ENCODE measurements at places on chromosomes 1 and 21. TPM values are rescaled to one million over a fixed set of nuclear protein-coding genes. Genes with fewer than 3 reads are reported as not detected.
A peak's percentile ranks its signal among the peaks of the same experiment; 100 is the strongest.

DNA sequence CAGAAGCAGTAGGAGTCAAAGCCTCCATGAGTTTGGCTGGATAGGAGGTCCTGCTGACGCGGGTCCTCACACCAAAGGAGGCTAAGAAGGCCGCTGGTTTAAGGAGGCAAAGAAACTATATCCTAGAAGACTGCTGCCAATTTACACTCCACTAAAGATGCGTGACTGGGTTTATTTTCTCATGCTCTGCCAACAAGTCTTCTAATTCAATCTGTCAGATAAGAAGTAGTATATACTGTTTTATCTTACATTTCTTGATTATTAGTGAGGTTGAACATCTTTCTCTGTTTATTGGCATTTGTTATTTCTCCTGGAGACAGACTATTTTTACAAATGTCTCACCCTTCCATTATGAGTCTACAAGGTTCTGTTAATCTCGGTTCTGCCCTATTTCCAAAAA is 34.1 kb downstream of the ACBD6 start:
- no peak overlapping the region for H3K4me3 ChIP-seq
- H3K27ac ChIP-seq: no peak overlapping the region
- H3K27me3 ChIP-seq: no peaks in the 10 kb centered on the region
- no peaks in the 10 kb centered on the region for H3K4me1 ChIP-seq
- peaks cover 44% of the 10 kb centered on the region for H3K36me3 ChIP-seq
- DNase-seq: no peak

Gene ICOSLG
- total RNA-seq: 3.8 TPM

Gene FAM163A
- 10.1 TPM for total RNA-seq

DNA sequence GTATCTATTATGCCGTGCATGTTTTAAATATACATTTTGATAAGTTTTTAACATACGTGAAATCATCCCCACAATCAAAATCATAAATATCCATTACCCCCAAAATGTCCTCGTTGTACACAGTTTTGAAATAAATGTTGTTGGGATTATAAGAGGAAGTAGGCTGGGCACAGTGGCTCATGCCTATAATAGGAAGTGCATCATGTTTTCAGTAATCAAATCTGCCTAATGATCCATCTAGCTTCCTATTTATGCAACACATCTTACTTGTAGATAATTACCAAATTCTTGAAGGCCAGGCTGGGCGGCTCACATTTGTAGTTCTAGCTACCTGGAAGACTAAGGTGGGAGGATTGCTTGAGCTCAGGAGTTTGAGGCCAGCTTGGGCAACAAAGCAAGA is 15.0 kb upstream of the IFNGR2 start:
- H3K27me3 ChIP-seq: no peaks in the 10 kb centered on the region
- no peak for DNase-seq
- H3K27ac ChIP-seq: no peak overlapping the region
- no peaks in the 10 kb centered on the region for H3K36me3 ChIP-seq
- H3K4me3 ChIP-seq: no peak overlapping the region
- peaks cover 4% of the 10 kb centered on the region for H3K4me1 ChIP-seq

- no peak overlapping the region for H3K4me3 ChIP-seq
- peaks cover 21% of the 10 kb centered on the region for H3K27me3 ChIP-seq
- H3K36me3 ChIP-seq: no peaks in the 10 kb centered on the region
- no peak for DNase-seq
- H3K4me1 ChIP-seq: peaks cover 4% of the 10 kb centered on the region
These were observed 442.3 kb downstream of the GPATCH2 start for GRCh38 chr1:217188280-217189237.

- no peaks in the 10 kb centered on the region for H3K27me3 ChIP-seq
- DNase-seq: no peak
- peak overlapping the region; percentile 30 for H3K4me3 ChIP-seq
- peak overlapping the region; percentile 94 for H3K27ac ChIP-seq
These were observed 28.2 kb upstream of the FMO1 start for GRCh38 chr1:171220081-171220420.

- H3K36me3 ChIP-seq: no peaks in the 10 kb centered on the region
- H3K4me3 ChIP-seq: no peak overlapping the region
- peaks cover 33% of the 10 kb centered on the region for H3K4me1 ChIP-seq
- no peak overlapping the region for H3K27ac ChIP-seq
- peaks cover 2% of the 10 kb centered on the region for H3K27me3 ChIP-seq
These were observed 121.5 kb downstream of the CAMTA1 start for GRCh38 chr1:6906783-6907182.

GRCh38 chr1:155880950-155881349 is 21.6 kb downstream of the SYT11 start:
- DNase-seq: no peak
- H3K36me3 ChIP-seq: no peaks in the 10 kb centered on the region
- no peak overlapping the region for H3K27ac ChIP-seq
- peaks cover 34% of the 10 kb centered on the region for H3K27me3 ChIP-seq
- no peak overlapping the region for H3K4me3 ChIP-seq

DNA sequence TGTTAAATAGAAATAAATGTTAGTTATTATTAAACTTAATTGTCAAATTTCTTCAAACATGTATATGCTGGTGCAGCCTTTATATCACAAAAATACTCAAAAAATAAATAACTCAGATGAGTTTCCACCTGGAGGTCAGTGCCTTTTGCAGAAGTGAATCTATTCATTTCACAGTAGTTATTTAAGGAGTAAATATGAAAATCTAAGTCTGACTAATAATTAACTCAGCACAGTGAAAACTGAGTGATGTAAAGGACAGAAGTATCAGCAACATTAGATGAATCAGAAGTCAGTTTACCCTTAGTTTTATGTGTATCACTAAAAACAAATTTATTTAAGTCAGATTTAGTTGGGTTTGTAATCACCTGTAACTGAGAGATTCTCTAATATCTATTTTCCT is 2135.4 kb downstream of the MRPL39 start:
- no peaks in the 10 kb centered on the region for H3K27me3 ChIP-seq
- no peak overlapping the region for H3K4me3 ChIP-seq
- H3K4me1 ChIP-seq: peaks cover 7% of the 10 kb centered on the region
- no peaks in the 10 kb centered on the region for H3K36me3 ChIP-seq
- H3K27ac ChIP-seq: no peak overlapping the region

Gene OLFM3
- 7.5 TPM for total RNA-seq

GRCh38 chr1:234478152-234478480 is 863 bp downstream of the TARBP1 start:
- DNase-seq: peak; percentile 69
- H3K36me3 ChIP-seq: peaks cover 4% of the 10 kb centered on the region
- peaks cover 20% of the 10 kb centered on the region for H3K27me3 ChIP-seq
- no peak overlapping the region for H3K27ac ChIP-seq

- H3K36me3 ChIP-seq: no peaks in the 10 kb centered on the region
- H3K27me3 ChIP-seq: peaks cover 22% of the 10 kb centered on the region
- no peak for DNase-seq
- no peak overlapping the region for H3K4me3 ChIP-seq
- H3K27ac ChIP-seq: no peak overlapping the region
These were observed 27.7 kb upstream of the SYT6 start for GRCh38 chr1:114181356-114181755.

Gene MTARC1
- total RNA-seq: 10.8 TPM

Gene GCSAML
- not detected for total RNA-seq

GRCh38 chr1:29213055-29213454 is 17.7 kb downstream of the MECR start:
- peaks cover 12% of the 10 kb centered on the region for H3K4me1 ChIP-seq
- no peak overlapping the region for H3K4me3 ChIP-seq
- DNase-seq: no peak
- H3K27ac ChIP-seq: no peak overlapping the region

Gene UBE2G2
- total RNA-seq: 102 TPM

Gene LRRC38
- total RNA-seq: not detected

DNA sequence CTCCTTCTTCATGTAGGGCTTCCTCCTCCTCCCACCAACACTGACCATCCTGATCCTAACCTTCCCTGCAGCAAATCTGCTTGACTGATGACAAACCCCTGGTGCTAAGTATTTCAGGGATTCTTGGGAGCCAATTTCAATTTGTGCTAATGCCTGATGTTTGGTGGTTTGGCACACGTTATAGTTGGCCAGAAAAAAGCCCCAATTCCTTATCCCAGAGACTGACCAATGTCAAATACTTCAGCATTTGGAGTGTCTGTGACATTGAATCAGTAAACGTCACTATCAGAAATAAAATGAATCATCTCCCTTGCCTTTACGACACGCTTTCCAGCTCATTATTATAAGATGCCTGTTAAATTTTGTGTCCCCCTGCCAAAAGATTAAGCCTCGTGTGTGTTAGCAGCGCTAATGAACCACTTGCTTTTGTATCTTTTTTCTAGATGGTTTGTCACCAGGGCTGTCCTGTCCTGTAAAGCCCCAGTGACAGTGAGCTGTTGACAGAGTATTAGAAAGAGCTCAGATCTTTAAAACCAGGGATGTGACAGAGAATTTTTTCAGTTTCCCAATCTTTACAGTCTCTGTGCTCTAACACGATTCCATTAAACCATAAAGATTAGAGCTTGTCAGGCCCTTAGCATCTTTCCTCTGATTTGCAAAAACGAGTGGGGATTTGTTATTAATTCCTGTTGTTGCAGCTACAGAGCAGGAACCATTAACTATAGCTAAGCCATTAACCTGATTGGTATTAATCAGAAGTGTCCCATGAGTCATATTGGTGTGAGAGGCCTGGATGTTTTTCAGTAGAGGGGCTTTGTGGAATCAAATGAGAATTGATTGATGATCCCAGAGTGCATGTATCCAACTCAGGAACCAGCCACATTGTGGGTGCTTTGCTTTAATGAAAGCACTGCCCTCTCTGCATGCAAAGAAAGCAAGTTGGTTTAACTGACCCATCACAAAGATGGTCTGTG is 665.1 kb upstream of the PLXNA2 start:
- H3K4me1 ChIP-seq: no peaks in the 10 kb centered on the region
- H3K36me3 ChIP-seq: no peaks in the 10 kb centered on the region
- no peak overlapping the region for H3K4me3 ChIP-seq

- peaks cover 27% of the 10 kb centered on the region for H3K4me1 ChIP-seq
- peaks cover 20% of the 10 kb centered on the region for H3K36me3 ChIP-seq
- no peak overlapping the region for H3K4me3 ChIP-seq
- H3K27me3 ChIP-seq: no peaks in the 10 kb centered on the region
- peak overlapping the region; percentile 35 for H3K27ac ChIP-seq
These were observed 121.7 kb upstream of the PRDX6 start for GRCh38 chr1:173355281-173356031.

- peak overlapping the region; percentile 93 for H3K27ac ChIP-seq
- H3K4me3 ChIP-seq: peak overlapping the region; percentile 85
- peaks cover 57% of the 10 kb centered on the region for H3K27me3 ChIP-seq
- DNase-seq: peak; percentile 42
- H3K4me1 ChIP-seq: peaks cover 41% of the 10 kb centered on the region
These were observed 2.8 kb upstream of the ATF3 start for GRCh38 chr1:212605441-212606394.

DNA sequence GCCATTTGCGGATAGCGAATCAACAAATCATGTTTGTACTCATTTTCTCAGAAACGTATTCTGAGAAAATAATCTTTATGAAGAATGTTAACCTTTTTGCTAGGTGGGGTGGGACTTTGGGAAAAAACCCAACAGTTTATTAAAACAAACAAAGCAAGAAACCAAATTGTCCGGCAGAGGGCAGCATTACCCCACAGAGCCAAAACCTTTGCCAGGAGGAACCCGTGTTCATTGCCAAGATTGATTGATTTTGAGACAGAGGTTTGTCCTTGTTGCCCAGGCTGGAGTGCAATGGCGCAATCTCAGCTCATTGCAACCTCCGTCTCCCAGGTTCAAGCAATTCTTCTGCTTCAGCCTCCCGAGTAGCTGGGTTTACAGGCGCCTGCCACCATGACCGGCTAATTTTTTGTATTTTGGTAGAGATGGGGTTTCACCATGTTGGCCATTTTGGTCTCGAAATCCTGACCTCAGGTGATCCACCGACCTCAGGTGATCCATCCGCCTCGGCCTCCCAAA is 70.8 kb upstream of the RHOU start:
- H3K36me3 ChIP-seq: no peaks in the 10 kb centered on the region
- no peak overlapping the region for H3K4me3 ChIP-seq
- no peak overlapping the region for H3K27ac ChIP-seq
- no peaks in the 10 kb centered on the region for H3K27me3 ChIP-seq
- DNase-seq: peak; percentile 57

DNA sequence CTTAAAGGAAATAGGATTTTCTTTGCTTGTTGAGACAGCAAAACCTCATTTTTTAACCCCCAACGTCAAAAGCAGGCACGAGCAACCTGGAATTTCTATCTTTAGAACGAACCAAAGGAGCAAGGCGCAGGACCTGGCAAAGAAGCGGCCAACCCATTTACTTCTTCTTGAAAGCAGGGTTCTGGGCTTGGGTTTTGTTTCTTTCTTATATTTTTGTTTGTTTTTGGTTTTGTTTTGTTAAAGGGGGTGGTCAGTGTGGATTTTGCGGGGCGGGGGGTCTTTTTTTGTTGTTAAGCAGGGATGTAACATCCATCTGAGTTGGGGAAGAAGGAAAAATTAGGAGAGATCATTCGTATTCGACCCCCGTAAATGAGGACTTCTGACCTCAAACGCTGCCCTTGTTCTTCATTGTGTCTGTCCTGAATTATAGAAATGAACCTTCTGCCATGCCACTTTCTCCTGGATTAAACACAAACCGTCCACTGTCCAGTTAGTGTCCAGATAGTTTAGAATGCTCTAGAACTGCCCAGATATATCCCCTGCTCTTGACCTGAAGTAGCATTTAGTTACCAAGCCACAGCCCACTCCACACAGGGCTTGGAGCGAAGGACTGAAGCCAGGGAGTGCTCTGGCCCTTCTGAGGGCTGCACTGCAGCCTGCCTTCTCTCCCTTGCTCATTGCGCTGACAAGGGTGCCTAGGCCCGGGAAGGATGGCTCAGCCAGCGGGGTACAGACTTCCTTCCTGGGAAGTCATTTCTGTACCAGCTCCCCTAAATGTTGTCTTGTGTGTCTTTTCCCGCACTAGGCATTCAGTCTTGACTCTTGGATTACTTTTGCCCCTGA is 909 bp upstream of the APP start:
- H3K4me1 ChIP-seq: peaks cover 34% of the 10 kb centered on the region
- peak overlapping the region; percentile 71 for H3K27ac ChIP-seq
- peaks cover 2% of the 10 kb centered on the region for H3K27me3 ChIP-seq
- no peaks in the 10 kb centered on the region for H3K36me3 ChIP-seq
- DNase-seq: no peak
- peak overlapping the region; percentile 90 for H3K4me3 ChIP-seq

GRCh38 chr21:35952651-35953340 is 107.5 kb downstream of the SETD4 start:
- H3K4me1 ChIP-seq: peaks cover 5% of the 10 kb centered on the region
- H3K4me3 ChIP-seq: no peak overlapping the region
- H3K27me3 ChIP-seq: no peaks in the 10 kb centered on the region
- DNase-seq: no peak

DNA sequence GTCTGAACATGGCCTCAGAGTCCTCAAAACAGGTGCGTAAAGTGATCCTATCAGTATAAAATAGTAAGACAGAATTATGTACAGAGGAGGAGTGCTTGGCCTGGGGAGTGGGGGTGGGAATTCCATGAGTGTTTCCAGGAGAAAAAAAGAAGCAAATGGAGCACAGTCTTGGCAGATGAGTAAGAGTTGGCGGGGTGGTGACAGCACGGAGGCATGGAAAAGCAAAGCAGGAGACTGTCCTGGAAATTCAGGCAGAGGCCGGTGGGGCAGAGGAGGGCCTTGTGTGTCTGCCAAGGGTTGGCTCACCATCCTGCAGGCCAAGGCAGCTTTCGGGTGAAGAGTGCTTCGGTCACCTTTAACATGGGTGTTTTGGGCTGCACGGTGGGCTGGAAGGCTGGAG is 63.4 kb downstream of the OPTC start:
- H3K4me3 ChIP-seq: no peak overlapping the region
- peaks cover 51% of the 10 kb centered on the region for H3K4me1 ChIP-seq
- no peaks in the 10 kb centered on the region for H3K36me3 ChIP-seq
- H3K27me3 ChIP-seq: no peaks in the 10 kb centered on the region
- no peak for DNase-seq
- H3K27ac ChIP-seq: peak overlapping the region; percentile 97

Gene VSIG8
- not detected for total RNA-seq

All from mesothelial cell of epicardium (in vitro differentiated cells).